Fibroblast of upper back skin (primary cell): ENCODE measurements at places on chromosomes 13 and 19.
A peak's percentile ranks its signal among the peaks of the same experiment; 100 is the strongest.

DNA sequence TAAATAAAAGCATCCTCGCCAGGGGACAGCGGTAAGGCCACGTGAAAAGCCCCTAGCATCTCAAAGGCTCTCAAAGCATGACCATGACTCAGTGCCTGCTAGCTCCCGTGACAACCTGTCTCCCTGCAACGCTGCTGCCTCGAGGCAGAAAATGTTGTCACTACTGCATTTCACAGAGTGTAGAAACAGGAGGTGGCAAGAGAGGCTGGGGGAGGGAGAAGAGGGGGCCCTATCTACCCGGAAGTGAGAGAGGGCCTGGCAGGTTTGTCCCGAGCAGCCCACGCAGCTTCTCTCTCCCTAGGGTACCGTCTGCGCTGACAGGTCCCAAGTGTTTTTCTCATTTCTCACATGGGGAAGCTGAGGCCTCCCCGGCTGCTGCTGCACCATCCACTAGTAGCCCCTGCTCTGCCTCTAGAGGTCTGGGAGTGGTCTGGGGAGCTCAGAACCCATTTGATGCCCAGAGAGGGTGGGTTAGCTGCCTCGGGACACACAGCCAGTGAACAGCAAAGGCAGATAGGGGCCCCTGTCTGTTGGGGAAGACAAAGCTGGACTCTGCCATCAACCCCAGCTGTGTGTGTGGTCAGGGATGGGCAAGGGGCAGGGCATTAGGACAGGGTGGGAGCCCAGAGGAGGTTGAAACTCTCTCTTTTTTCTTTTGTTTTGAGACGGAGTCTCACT lies 3.7 kb downstream of the TINCR start:
- DNase-seq = no peak

- DNase-seq = no peak
These were observed 75.6 kb upstream of the TM9SF2 start for GRCh38 chr13:99425485-99426341.

GRCh38 chr19:21396121-21396520 lies 812 bp upstream of the ZNF493 start:
- DNase-seq = no peak

- no peak for DNase-seq
These were observed 25.3 kb downstream of the B3GLCT start for GRCh38 chr13:31224963-31225559.

GRCh38 chr13:23771552-23771951 lies 117.6 kb downstream of the MIPEP start:
- DNase-seq = no peak

DNA sequence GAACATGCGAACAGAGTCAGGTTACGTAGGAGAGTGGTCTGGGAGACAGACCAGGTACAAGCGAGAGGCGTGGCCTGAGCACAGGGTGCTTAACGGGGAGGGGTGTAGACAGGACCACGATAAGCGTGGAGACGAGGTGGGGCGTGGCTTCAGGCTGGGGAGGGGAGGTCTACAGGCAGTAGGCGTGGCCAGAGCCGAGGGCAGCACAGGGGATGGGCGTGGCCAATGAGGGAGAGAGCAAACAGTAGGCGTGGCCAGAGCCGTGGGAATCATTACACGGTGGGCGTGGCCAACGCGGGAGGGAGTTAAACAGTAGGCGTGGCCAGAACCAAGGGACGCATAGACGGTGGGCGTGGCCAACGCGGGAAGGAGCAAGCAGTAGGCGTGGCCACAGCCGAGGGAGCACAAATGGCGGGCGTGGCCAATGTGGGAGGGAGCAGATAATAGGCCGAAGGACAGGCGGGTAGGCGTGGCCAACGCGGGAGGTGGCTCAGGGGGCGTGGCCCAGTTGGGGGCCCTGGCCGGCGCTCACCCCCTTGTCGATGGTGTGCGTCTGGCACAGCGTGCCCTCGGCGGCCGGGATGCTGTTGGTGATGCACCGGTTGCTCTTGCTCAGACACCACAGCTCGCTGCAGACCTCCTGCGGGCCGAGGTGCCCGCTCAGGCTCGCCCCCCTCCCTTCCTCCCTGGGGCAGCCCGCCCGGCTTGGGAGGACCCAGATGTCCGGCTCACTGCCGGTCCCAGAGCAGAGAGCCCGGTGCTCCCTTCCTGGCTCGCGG lies 15.2 kb upstream of the MYO1F start:
- DNase-seq = peak; percentile 96

- peak; percentile 82 for DNase-seq
These were observed 3.5 kb downstream of the KCNN4 start for GRCh38 chr19:43777163-43777695.

- DNase-seq = peak; percentile 34
These were observed 15.1 kb upstream of the CEACAM4 start for GRCh38 chr19:41641879-41642485.

DNA sequence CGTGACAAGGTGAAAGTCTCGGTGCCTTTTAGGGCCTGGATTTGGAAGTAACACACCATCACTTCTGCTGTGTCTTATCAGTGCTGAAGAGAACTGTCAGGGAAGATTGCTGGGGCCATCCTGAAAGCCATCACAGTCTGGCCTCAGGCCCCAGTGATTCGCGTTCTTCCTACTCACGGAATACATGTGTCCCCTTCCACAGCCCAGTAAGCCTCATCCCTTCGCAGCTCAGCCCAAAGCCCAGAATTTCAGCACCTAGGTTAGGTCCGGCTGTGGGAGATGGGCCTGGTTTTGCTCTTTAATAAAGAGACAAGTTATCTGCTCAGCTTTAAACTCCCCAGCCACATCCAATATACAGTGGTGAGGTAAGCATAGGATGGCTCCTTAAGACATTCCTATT lies 113.0 kb upstream of the SPACA7 start:
- no peak for DNase-seq

- no peak for DNase-seq
These were observed 10.7 kb downstream of the HS6ST3 start for GRCh38 chr13:96100457-96101220.

- DNase-seq = no peak
These were observed 4.9 kb upstream of the ZNF90 start for GRCh38 chr19:20072936-20073335.

- DNase-seq = no peak
These were observed 93.9 kb downstream of the GNG7 start for GRCh38 chr19:2608602-2608922.

DNA sequence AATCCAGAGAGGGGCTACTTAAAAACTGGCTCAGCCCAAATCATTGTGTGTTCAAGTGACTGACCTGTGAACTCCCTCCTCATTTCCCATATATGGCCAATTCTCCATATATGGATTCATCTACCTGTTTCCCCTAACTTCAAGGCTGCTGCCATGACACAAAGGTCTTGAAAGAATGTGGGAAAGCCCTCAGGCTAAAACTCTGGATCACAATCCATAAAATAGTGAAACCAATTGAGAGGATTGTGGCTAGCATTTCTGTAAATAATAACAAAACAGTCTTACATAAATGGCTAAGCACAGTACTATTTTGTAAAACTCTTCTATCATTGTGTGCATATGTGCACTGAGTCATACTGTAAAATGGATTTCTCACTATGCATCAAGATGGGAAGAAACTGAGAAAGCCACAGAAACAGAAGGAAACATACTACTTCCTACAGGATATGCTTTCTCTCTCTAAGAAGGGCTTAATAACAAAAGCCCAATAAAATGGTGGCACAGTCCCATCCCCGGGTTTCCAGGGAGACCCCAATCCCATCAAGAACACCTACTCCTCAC lies 80.5 kb downstream of the FOXO1 start:
- DNase-seq = no peak

DNA sequence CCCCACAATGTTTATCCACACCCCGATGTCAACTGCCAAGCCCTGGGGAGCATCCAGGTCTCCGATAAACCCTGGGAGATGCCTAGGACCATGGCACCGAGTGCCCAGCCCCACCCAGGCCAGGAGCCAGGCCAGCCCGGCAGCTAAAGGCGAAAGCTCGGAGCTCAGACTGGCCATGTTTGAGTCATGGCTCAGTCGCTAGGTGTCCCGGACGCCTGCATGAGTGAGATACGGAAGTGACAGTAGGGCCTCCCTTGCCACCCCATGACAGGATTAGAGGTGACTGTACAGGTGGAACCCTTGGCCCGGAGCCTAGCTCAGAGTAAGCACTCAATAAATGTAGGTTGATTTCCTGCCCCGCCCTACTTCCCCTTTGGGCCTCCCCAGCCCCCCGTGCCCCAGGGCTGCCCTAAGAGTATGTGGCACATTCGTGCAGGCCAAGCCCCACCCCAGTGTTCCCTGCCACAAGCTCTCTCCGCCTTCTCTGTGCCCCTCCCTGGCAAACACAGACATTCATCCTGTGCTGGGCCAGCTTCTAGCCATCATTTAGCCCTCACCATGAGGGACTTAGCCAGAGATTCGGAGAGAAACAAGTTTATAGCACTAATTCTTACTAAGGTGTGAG lies 5.8 kb upstream of the TPM4 start:
- no peak for DNase-seq

DNA sequence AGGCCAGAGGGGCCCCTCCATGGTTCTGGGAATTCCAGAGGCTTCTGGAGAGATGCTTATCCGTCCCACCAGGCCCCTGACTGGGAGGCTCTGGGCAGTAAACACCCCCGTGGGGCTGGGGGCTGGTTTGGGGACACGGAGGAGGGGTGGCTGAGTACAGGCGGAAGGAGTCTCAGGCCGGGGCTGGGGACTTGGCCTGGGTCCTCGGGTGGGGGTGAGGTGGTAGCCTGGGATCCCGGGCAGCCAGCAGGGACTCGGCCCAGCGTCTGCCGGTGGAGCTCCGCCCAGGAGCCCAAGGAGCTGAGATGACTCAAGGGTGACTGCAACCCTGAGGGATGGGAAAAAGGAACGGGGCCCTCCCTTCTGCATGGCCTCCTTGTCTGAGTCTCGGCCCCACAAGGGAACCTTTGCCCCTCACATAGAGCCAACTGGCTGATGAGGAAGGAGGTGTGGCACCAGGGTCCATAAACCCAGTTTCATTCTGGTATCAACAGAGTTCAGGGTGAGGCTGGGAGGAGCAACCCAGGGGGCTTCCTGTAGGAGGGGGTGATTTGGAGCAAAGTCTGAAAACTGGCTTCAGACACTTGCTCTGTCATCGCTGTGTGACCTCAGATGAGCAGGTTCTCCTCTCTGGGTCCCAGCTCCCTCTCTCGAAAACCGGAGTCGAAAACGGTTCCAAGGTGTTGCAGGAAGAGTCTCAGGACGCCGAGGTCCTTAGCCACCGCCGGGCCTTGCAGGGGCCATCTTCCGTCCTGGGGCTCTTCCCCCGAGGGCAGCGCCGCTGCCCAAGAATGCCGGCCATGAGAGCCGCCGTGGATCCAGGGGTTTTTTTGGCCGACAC lies 809 bp downstream of the MISP start:
- DNase-seq = peak; percentile 81

DNA sequence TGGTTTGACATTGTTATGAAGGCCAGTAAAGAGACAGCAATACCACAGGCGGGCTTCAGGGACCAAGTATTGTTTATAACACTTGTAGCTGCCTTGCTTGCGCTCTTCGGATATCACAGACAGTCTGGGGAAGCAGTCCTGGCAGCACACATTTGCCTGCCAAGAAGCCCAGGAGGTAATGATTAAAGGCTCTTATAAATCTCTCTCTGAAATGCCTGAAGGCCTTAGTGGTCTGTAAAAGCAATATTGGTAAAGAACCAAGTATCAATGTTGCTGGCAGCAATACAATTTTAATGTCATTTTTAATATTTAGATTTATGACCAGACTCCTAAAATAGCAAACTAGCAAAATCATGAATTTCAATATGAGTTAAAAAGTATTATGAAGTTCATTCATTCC lies 1312.4 kb downstream of the PCDH9 start:
- DNase-seq = peak; percentile 88

- DNase-seq = no peak
These were observed 40.5 kb upstream of the VSTM2B start for GRCh38 chr19:29485293-29485692.

DNA sequence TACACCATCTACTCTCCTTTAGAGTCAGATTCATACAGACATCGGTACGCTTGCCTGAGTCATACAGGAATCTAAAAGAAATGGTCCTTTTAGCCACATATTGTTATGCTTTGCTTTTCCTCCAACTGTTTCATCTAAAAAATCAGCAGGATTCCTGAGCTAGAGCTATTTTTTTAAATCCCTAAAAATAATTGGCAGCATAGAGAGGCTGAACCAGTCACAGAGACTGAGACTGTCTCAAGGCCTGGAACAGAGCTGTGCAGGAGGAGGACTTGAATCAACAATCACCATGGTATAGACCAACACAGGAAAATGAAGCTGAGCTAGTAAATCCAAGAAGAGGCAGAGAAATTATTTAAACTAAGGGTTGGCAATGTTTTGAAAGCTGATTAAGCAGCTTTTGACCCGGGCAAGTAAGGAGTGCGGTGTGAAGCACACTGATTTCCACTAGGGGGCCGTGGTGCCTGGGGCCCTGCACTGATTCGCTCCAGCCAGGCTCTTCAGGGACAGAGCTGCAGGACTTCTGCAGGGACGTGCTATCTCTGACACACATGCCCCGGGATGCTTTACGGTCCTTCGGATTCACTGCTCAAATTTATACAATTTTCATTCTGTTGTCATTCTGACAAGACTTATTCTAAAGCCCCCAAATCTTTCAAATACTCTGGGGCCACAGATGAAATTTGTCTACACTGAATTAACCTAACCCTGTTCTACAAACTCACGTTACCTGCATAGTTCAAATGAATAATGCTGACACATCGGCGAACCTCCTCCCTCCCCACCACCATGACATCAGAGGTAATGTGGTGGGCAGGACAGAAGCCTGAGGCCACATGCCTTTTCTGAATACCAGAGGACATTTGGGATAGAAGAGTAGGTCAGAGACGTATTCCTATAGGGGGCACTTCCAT lies 87.6 kb upstream of the SLC15A1 start:
- DNase-seq = peak; percentile 74

GRCh38 chr13:50467156-50468110 lies 376.1 kb downstream of the DLEU7 start:
- peak; percentile 66 for DNase-seq

GRCh38 chr19:39166571-39167391 lies 30.0 kb upstream of the NCCRP1 start:
- no peak for DNase-seq

DNA sequence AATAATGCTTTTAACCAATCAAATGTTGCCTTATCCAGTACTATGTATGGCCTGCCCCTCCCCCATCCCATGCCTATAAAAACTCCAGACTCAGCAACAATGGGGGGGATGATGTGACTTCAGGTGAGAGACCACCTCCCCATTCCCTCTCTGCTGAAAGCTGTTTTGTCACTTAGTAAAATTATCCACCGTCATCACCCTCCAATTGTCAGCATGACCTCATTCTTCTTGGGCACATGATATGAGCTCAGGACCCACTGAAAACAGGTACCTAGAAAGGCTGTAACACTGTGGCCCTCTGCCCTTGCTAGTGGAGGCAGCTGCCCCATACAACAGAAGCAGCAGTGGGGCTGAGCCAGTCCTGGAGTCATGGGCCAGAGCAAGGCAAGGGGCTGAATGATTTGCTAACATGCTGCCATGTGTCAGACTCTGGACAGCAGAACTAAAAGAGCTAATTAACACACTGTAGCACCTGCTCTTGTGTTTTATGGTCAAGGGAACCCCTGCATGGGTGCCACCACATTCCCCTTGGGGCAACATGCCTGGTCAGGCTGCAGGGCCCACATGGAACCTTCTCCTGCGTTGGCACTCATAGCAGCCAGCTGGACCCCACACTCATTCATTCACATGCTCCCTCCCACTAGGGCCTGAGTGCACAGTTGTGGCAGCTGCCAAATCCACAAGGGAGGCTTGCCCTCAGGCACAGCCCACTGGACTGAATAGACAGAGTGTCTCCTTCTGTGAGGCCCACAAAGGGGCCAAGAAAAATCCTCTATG lies 722.2 kb upstream of the PCDH20 start:
- DNase-seq = no peak

- DNase-seq = no peak
These were observed 24.1 kb upstream of the NPAS1 start for GRCh38 chr19:46995492-46995891.
